Fibroblast of skin of abdomen (primary cell): ENCODE measurements at places on chromosomes 16 and 17.

- DNase-seq: peak; percentile 18
Measured at GRCh38 chr17:80704381-80704819, 159.8 kb downstream of the RPTOR start.

DNA sequence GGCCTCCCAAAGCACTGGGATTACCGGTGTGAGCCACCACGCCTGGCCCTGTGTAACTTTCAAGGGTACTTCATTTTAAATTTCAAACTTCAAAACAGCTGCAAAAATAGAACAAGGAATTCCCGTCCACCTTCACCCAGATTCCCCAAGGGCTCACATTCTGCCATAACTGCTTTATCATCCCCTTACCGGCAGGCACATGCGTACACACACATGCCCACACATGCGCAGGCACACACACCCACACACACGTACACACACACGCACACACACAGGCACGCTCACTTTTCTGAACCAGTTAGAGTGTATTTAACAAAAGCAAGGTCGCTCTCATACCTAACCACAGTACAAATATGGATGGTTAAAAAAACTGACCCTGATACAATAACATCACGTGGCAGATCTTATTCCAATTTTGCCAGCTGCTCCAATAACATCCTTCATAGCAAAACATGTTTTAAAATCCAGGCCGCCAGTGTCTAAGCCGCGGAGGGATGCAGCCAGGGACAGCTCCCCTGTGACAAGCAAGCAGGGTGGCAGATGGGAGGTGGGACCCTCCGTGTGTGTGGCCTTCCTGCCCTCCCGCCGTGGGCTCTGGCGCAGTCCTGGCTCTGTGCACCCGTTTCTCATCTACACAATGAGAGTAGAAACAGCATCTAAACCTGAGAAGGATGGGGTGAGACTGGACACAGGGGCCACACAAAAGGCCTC lies 23.1 kb downstream of the PDIA2 start:
- DNase-seq: no peak

DNA sequence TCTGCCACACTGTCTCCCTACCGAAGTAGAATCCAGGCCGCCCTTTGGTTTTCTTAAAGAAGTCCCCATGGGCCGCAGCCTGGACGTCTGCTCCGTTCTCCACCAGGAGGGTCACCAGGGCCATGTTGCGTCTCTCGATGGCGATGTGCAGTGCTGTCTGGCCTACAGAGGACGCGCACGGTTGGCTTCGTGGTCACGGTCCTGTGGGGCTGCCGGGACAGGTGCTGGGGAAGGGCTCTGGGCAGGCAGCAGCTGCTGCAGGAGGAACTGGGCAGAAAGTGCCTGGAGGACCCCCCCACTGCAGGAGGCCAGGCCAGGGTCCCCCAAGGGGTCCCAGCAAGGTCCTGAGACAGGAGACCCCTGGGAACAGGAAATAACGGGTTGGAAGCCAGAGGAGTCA lies 19.0 kb downstream of the TRPV1 start:
- no peak for DNase-seq

- DNase-seq: no peak
Measured at GRCh38 chr17:74956093-74956492, 16.5 kb downstream of the HID1 start.

DNA sequence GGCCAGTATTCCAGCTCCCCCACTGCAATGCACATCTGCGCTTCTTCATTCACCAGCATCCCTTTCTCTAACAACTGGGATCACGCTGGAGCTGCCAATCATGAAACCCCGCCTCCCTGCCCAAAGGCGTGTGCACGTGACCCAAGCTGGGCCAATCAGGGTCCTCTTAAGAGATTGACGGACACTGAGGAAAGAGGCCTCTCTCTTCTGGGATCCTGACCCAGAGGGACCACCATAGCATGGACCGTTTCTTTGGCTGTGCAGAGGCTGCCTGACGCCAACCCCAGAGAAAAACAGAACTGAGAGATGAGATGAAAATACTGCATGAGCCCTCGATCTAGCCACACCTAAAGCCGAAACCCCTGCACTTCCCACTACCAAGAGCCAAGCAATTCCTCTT lies 32.0 kb downstream of the COTL1 start:
- DNase-seq: no peak

DNA sequence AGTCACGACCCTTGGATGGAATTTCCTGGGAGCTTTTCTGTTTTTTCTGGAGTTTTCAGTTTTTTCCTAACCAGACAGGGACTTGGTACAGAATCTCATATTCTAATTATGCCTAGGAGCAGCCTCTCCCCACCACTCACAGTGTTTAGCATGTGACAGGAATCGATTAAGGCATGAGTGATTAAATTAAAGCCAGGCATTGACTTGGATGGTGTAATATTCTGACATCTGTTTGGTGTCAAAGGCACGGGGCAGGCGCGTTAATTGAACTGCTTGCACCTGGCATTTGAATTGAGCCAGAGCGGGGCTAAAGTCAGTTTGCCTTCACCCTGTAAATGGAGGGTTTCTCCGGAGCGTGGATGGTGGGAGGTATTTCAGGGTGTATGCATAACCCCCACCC lies 11.9 kb downstream of the MAPT start:
- no peak for DNase-seq

GRCh38 chr16:23245268-23245667 lies 56.8 kb upstream of the SCNN1B start:
- DNase-seq: no peak

GRCh38 chr17:43021741-43022512 lies at the start of gene VAT1:
VAT1 (minus strand) TSS chr17:43022385; CDS start chr17:43022322, 63 bp downstream.
- peak; percentile 70 for DNase-seq

- DNase-seq: peak; percentile 88
Measured at GRCh38 chr16:64738321-64738960, 383.4 kb downstream of the CDH11 start.

GRCh38 chr17:78748730-78749317 lies 33.2 kb downstream of the CYTH1 start:
- peak; percentile 31 for DNase-seq

DNA sequence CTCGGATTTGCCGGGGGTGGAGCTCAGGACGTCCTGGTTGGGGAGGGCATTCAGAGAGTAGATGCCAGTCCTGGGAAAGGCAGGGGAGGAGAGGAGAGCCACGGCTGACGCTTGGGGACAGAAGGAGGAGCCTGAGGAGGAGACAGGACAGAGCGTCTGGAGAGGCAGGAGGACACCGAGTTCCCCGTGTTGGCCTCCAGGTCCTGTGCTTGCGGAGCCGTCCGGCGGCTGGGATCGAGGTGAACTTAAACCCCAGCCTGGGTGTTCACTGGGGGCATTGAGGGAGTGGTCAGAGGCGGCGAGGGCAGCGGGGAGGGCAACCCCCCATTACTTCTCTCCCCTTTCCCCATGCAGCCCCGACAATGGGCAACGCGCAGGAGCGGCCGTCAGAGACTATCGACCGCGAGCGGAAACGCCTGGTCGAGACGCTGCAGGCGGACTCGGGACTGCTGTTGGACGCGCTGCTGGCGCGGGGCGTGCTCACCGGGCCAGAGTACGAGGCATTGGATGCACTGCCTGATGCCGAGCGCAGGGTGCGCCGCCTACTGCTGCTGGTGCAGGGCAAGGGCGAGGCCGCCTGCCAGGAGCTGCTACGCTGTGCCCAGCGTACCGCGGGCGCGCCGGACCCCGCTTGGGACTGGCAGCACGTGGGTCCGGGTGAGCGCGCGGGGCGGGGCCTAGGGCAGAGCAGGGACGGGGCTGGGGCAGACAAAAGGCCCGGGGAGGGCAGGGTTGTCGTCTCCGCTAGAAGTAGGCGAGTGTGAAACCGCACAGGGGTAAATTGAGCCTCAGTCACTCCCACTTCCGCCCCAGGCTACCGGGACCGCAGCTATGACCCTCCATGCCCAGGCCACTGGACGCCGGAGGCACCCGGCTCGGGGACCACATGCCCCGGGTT lies 3.7 kb downstream of the NOL3 start:
- DNase-seq: peak; percentile 73

- DNase-seq: peak; percentile 66
Measured at GRCh38 chr17:32755045-32755805, 121.7 kb downstream of the MYO1D start.

DNA sequence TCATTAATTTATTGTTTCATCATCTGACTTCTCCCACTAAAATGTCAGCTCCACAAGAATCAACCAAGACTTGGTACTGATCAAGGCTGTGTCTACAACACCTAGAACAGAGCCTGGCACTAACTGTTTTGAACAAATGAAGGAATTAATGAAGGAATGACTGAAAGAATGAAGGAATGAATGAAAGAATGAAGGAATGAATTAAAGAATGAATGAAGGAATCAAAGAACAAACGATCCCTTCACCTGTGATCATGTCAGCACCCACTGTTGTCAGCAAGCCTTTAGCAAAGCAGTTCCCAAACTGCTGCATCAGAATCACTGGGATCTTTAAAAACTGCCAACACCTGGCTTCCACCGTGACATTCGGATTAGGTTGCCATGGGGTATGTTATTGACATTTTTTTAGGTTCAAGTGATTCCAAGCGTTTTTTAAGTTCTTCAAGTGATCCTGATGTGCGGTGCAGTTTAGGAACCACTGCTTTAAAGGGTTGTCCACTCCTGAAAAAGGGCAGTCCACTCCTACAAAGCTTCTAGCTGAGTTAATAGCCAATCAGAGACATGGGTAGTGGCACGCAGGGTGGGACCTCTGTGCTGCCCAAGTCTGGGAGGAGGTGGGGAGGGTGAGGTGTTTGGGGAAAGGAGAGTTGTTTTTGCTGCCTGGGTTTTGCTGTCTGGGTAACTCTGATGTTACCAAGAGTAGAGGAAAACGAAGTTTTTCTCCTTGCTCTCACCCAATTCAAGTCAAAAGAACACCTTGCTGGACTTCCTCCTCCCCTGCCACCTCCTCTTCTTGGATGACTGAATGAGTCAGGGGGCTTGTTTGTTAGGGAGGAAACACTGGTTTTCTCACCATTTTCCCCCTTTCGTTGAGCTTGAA lies 89.7 kb downstream of the RAB11FIP4 start:
- DNase-seq: no peak

- no peak for DNase-seq
Measured at GRCh38 chr17:510226-510917, 157.8 kb upstream of the RPH3AL start.

- DNase-seq: peak; percentile 26
Measured at GRCh38 chr16:31409433-31409832, 16.3 kb downstream of the ITGAD start.

- DNase-seq: peak; percentile 95
Measured at GRCh38 chr16:370443-370842, at the start of gene MRPL28. MRPL28 (minus strand) TSS chr16:370538; CDS start chr16:370218, 320 bp downstream.

GRCh38 chr16:73046849-73047214 lies 1.1 kb downstream of the ZFHX3 start:
- DNase-seq: no peak

DNA sequence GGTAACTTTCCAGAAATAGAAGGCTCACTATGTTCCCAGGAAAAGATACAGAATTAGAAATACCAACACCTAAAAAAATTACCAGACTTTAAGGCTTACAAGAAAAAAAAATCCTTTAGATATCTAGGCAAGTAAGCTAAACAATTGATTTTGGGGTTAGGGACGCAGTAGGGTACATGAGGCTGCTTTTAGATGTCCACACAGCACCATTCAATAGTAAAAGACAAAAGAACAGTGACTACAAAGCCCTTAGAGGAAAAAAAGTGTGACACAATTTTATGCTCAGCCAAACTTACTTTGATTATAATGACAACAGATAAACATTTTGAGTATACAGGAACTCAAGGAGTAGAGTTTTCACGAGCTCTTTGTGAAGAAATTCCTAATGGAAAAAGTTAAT lies 29.9 kb downstream of the METTL16 start:
- no peak for DNase-seq

- peak; percentile 63 for DNase-seq
Measured at GRCh38 chr17:65099941-65100315, 37.2 kb upstream of the RGS9 start.

DNA sequence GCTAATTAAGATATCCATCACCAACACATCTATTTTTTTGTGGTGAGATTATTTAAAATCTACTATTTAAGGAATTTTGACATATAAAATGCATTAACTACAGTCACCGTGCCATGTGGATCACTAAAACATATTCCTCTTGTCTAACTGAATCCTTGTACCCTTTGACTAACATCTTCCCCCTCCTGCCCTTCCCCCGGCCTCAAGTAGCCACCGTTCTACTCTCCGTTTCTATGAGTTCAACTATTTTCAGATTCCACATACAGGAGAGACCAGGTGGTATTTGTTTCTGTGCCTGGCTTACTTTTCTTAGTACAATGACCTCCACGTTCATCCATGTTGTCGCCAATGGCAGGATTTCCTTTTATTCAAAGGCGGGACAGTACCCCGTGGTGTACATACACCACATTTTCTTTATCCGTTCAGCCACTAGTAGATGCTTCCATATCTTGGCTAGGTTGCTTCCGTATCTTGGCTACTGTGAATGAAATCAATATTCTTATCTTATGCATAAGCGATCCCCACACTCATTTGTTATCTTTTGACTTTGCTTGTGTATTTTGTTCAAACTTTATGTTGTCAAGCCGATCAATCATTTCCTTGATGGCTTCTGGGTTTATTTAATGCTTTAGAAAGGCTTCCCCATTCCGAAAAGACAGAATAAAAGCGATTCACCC lies 134.7 kb downstream of the KCNJ12 start:
- no peak for DNase-seq

DNA sequence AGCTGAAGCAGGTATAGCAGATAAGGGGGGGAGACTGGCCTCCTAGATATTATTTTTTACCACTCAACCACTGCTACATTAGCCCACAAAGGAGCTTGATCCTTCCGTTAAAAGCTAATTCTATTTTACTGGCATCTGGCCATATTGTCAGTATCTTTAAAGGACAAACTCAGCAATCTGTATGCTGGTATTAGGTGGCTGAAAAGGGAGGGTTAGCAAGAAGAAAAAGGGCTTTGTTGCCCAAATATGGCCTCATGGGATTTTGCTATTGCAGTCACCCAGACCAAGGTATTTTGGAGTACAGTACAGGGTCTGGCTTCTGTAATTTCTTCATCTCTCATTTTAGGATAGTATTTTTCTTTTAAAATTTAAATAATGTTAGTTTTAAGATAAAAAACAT lies 14.4 kb downstream of the RFWD3 start:
- DNase-seq: no peak

GRCh38 chr17:9313346-9313745 lies 262.3 kb downstream of the STX8 start:
- no peak for DNase-seq

DNA sequence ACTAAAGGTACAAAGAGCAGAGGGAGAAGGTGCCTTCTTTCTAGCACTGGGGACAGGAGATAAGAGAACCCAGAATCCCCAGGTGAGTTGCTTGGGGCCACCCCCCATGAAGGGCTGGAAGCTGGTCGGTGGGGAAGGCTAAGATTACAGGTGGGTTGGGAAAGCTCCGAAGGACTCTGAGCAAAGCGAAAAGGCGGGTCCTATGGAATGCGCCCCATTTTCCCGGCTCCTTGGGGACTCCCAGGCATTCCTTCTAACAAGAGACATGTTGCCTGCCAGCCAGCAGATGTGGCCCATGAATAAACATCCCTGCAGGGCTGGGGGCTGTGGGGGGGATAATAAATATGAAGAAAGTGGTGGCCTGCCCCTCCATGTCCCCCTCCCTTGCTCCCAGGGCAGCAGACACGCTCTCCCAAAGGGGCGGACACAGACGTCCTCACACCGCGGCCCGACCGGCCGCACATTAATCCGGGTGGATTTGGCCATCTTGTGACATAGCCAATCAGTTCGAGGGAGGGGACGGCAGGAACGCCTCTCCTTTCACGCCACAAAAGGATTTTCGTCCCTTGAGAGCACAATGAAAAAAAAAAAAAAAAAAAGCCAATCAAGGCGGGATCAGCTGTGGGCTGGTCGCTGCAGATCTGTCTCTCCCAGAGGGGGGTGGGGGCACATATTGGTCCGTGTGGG lies 98.5 kb downstream of the SOX9 start:
- DNase-seq: no peak
